ENCODE measurements at places on chromosomes 4 and X. TPM values are rescaled to one million over a fixed set of nuclear protein-coding genes. Genes with fewer than 3 reads are reported as not detected.
A peak's percentile ranks its signal among the peaks of the same experiment; 100 is the strongest.

Gene DCAF8L2
- total RNA-seq: not detected

Gene MAGEB6B
- total RNA-seq: not detected

Gene USP53
- 136 TPM for total RNA-seq

Gene FATE1
- not detected for total RNA-seq

Gene IL21
- not detected for total RNA-seq

Gene ASIC5
- total RNA-seq: not detected

Gene HTT-AS
- not detected for total RNA-seq

Gene REPS2
- total RNA-seq: 9.6 TPM

Gene SAT1
- total RNA-seq: 980 TPM

Gene EFHC2
- total RNA-seq: 1.9 TPM

Gene ADGRG2
- total RNA-seq: 1.3 TPM

Gene ADH4
- total RNA-seq: 27.5 TPM

Gene C4orf54
- total RNA-seq: not detected

Gene HPSE
- 1.6 TPM for total RNA-seq

Gene EDA
- total RNA-seq: 6.7 TPM

Gene CD40LG
- total RNA-seq: 0.29 TPM

Gene EFNB1
- total RNA-seq: 46.5 TPM

Gene SMR3B
- total RNA-seq: not detected

- no peak for DNase-seq
Measured at GRCh38 chr4:8225706-8226443, 26.8 kb downstream of the SH3TC1 start.

DNA sequence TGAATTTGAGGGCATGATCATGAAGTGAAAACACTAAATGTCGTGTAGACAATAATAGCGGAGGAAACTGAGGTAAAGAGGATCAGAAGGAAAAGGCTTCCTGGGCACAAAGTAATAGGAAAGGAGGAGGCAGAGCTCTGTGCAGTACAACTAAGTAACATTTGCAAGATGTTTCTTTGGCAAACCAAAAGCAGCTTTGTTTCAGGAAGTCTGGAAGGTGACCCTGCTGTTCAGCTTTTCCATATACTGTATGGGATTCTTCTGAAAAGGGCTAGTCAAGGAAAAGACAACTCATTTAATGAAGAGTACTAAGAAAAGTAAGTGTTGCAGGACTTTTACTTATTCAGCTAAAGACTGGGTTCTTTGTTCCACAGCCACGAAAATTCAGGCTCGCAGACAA, 463.1 kb downstream of the PCDH7 start:
- no peak for DNase-seq

- DNase-seq: no peak
Measured at GRCh38 chr4:152957437-152958171, 21.5 kb downstream of the FHDC1 start.

- DNase-seq: no peak
Measured at GRCh38 chrX:20144491-20144890, 2.9 kb upstream of the EIF1AX start.

- DNase-seq: no peak
Measured at GRCh38 chr4:152535360-152535902, 461 bp downstream of the FBXW7 start.

- DNase-seq: no peak
Measured at GRCh38 chr4:75643651-75644050, 13.3 kb upstream of the CDKL2 start.

DNA sequence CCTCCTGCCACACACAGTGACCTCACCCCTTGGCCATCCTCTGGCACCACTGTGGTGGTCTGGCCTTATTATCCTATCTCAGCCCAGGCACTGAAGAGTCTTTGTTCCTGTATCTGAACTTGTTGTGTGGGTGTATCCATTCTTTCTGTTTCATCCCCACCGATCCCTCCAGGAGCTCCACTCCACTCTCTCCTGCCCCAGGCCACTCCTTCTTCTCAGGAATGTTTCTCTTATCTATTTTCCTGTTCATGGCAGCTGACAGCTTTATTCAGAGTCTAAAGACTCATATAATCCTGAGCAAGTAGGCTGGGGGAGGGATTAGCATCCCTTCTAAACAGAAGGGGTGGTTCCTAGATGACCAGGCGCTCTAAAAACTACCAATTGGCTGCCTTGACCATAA, 150.0 kb downstream of the ANAPC10 start:
- DNase-seq: no peak

- DNase-seq: no peak
Measured at GRCh38 chr4:177391953-177392352, 50.3 kb downstream of the AGA start.

- no peak for DNase-seq
Measured at GRCh38 chrX:26442340-26442739, 226.4 kb downstream of the MAGEB5 start.

DNA sequence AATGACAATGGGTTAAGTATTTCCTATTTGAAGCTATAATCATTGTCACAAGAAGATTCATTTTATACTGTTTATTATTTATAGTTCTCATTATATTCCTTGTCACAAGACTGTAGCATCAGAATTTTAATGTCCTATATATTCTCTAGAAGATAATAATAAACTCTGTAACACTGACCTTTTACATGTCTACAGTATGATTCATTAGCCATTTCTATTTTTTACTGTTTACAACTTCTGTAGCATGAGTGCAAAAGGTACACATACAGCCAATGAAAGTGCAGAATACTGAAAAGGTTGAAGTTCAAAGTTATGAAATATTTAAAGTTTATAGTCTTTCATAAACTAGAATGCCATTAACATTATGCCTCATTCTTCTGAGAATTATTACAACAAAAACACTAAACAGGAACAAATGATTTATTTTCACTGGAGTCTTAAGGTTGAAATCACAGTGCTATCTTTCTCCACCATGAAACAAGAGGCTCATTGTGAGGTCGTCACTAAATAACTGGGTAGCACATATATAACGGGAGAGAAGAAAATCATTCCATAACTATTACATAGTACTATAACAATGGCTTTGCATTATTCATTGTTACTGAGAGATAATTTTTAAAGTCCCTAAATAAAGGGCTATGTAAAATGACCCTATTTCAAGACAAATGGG, 4.9 kb downstream of the PRR32 start:
- DNase-seq: no peak

DNA sequence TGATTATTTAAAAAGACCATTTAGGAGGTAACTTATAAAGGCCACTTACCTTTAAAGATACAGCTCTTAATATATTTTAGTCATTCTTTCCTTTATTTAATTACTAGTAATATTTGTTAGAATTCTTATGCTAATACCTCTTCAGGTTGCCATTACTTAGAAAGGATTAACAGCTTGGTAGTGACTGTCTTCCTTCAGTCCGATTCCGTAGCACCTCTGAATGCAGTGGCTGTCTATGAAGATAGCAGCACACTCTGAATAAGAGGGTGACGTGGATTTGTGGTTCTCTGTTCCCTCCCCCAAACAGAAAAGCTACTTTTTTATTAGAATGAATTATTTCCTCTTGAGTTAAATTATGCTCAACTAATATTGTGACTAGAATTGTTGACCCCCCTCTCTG, 92.6 kb upstream of the TENM3 start:
- DNase-seq: no peak

DNA sequence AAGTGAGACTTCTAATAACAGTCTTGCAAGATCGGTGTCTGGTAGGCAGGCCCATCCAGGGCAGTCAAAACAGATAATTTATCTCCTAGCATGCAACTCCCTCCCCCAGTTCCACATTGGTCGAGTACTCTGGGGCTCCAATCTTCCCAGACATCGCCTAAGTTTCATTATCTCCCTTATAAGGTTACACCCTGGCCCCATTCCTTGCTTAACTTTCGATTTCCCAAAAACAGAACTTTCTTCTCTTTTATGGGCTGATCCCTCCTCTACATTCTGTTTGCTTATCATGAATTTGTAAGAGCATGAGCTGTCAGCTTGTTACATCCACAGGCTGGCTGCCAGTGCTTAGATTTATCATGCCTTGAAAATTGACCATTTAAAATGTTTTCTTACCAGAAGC, 471.3 kb downstream of the TECRL start:
- DNase-seq: no peak

DNA sequence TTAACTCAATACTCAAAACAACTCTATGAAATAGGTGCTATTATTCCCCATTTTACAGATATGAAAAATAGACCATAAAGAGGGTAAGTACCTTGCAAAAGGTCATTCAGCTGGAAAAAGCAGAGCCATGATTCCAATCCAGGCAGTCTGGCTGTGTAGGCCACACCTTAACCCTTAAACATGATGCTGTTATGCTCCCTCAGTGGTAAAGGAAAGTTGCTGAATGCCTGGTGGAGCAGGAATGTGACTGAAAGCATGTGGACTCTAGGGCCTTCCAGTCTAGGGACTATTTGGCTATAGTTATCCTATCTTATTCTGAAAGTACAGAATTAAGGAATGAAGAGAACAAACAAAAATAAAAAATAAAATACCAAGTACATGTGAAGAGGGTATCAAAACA, 19.6 kb downstream of the RP2 start:
- DNase-seq: no peak

DNA sequence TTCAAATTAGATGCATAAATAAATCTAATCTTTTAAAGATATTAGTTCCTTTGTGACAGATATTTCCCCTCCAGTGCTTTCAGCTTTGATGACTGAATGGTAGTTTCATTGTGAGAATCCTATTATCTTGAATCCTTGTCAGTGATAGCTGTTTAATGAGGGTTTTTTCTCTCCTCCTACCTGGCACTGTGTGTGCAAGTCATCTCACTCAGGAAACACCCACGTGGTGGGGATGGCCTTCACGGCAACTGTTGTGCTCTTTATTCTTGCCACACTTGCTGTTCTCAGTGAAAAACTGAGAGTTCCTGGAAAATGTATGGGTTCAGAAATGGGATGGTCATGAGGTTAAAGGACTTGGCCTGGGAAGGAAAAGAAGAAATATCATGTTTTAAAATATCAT, 129.9 kb downstream of the SPRY1 start:
- DNase-seq: no peak

GRCh38 chr4:155617296-155617695, 49.4 kb upstream of the GUCY1A1 start:
- no peak for DNase-seq

- no peak for DNase-seq
Measured at GRCh38 chr4:1406394-1406980, at the start of gene NKX1-1. TSS of gene NKX1-1 (minus strand) at chr4:1406442. CDS start at chr4:1406442, 0 bp downstream.

DNA sequence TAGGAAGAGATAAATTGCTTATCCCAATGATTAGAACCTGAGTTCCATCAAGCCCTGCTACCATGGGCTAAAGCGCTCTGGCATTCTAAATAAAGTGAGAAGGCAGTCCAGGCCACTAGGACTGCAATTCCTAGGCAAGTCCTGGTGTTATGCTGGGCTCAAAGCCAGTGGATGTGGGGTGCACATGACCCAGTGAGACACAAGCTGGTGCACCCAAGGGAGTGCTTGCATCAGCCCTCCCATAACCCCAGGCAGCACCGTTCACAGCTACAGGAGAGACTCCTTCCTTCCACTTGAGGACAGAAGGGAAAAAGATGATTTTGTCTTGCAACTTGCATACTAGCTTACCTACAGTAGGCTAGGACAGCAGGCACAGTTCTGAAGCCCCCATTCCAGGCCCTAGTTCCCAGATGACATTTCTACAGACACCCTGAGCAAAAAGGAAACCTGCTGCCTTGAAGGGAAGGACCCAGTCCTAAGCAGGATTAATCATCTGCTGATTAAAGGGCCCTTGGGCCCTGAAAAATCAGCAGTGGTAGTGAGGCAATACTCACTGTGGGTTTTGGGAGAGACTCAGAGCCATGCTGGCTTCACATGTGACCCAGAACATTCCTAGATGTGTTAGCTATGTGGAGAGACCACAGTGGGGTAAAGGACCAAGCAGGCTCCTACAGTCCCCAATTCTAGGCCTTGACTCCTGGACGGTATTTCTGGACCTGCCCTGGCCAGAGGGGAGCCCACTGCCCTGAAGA, 77.8 kb downstream of the KLHL13 start:
- DNase-seq: no peak

DNA sequence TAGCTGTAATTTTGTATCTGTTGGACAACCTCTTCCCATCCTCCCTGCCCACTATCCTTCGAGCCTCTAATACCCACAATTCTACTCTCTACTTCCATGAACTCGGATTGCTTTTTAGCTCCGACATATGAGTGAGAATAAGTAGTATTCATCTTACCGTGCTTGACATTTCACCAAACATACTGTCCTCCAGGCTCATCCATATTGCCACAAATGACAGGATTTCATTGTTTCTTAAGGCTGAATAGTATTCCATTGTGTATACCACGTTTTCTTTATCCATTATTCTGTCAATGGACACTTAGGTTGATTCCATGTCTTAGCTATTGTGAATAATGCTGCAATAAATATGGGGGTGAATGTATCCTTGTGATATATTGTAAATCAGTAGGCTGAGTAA, 26.4 kb upstream of the TTC29 start:
- no peak for DNase-seq

DNA sequence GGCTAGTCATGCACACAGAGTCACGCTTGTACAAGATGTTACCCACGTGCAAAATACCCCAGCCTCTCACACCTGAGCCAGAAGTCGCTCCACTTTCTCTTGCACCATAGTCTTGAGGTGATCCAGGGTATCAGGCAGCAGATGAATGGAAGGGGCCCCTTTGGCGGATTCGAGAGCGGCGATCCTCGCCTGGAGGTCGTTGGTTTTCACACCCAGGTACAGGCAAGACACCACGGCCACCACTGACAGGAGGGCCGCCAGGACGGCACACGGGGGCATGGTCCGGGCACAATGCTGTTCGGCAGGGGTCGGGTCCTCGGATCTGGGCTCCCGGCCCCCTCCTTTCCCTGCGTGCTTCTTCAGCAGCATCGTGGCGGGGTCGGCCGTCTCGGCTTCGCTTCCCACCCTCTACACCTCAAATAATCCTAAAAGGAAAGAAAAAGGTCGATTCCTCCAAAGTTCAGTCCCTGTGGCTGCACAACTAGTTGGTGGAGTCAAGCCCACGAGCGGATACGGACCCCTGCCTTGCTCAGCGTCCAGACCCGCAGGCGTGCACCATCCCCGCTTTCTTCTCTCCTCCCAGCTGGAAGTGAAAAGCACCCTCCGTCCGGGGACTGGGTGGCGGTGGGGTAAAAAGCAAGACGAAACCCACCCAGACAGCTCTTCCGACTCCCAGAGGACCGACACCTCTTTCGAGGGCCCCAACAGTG, 652 bp downstream of the COL25A1 start:
- no peak for DNase-seq

DNA sequence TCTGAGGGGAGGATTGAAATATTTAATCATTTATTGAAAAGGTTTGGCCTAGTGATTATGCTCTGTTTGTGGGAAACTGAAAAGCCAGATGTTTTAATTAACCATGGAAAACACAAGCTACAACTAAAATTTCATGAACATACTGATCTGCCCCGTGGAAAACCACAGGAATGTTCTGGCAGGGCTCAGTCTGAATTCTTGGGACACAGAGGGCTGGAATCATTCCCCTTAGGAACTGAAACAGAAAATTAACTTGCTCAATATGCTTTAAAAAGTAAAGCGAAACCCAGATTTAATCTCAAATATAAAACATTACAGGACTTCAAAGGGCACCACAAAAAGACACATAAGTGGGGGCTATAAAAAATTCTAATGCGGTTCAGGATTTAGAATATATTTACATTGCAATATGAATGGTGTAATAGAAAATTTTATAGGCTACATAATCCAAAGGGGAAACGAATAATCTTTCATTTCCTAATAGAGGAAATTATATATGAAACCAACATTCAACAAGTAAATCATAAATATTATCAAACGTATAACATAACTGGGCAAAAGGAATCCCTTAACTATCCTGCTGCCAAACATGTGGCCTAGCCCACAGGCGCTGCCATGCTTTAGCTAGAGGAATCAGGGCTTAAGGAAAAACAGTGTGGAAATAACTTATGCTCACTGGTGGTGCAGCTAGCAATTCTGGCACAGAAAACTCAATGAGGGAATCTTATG, 70.9 kb downstream of the APBB2 start:
- DNase-seq: peak; percentile 84

All from breast epithelium (tissue), 4 donors.